ENCODE measurements at places on chromosomes 13 and 19. TPM values are rescaled to one million over a fixed set of nuclear protein-coding genes. Genes with fewer than 3 reads are reported as not detected.

- no peak overlapping the region for H3K27ac ChIP-seq
- no peaks in the 10 kb centered on the region for H3K4me1 ChIP-seq
- no peaks in the 10 kb centered on the region for H3K36me3 ChIP-seq
- H3K27me3 ChIP-seq: no peaks in the 10 kb centered on the region
- DNase-seq: no peak
- H3K4me3 ChIP-seq: no peak overlapping the region
These were observed 42.5 kb downstream of the GNG7 start for GRCh38 chr19:2659856-2660432.

- no peak overlapping the region for H3K4me3 ChIP-seq
- peak overlapping the region; percentile 5 for H3K27ac ChIP-seq
- peaks cover 31% of the 10 kb centered on the region for H3K36me3 ChIP-seq
- no peaks in the 10 kb centered on the region for H3K27me3 ChIP-seq
- DNase-seq: no peak
- peaks cover 4% of the 10 kb centered on the region for H3K4me1 ChIP-seq
These were observed 6.4 kb upstream of the RASL11A start for GRCh38 chr13:27264181-27264580.

- no peak overlapping the region for H3K4me3 ChIP-seq
- no peaks in the 10 kb centered on the region for H3K27me3 ChIP-seq
- no peaks in the 10 kb centered on the region for H3K36me3 ChIP-seq
These were observed 136.9 kb upstream of the SPRY2 start for GRCh38 chr13:80477661-80478443.

- no peaks in the 10 kb centered on the region for H3K27me3 ChIP-seq
- H3K36me3 ChIP-seq: no peaks in the 10 kb centered on the region
- H3K4me1 ChIP-seq: peaks cover 9% of the 10 kb centered on the region
- no peak overlapping the region for H3K27ac ChIP-seq
- no peak for DNase-seq
- H3K4me3 ChIP-seq: no peak overlapping the region
These were observed 155.5 kb downstream of the FLT1 start for GRCh38 chr13:28339419-28339818.

DNA sequence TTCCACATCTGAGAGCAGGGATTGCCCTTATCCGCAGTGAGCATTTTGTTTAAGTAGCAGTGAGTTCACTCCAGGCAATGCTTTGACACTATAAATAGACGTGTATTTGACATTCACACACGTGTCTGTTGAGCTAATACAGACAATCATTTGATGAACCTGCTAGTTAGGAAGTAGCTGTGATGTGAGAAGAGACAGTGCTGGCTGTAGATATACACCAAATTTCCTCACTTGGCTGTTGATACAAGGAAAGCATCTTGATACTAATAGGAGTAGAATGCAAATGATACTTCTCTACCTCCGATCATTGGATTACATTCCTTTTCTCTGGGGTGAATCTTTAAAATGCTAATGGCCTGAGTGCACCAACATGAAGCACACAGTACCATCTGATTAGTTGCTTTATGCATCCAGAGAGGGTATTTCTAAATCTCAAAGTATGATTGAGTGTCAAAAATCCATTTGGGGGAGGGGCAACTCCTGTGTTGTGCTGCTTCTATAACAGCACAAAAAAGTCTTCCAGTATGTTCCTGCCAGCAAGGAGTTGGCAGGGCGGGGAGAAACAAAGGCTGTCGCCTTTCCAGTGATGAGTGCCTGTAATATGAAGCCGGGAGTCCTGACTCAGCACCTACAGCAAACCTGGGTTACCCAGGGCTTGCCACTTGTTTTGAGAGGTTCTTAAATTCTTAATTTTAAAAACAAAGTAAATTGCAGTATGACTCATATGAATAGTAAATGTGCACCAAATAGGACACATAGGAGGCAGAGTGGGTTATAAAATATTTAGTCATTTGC is 7.0 kb downstream of the CUL4A start:
- peaks cover 23% of the 10 kb centered on the region for H3K4me1 ChIP-seq
- DNase-seq: no peak
- H3K27ac ChIP-seq: peak overlapping the region; percentile 49
- peaks cover 52% of the 10 kb centered on the region for H3K36me3 ChIP-seq
- H3K27me3 ChIP-seq: no peaks in the 10 kb centered on the region

DNA sequence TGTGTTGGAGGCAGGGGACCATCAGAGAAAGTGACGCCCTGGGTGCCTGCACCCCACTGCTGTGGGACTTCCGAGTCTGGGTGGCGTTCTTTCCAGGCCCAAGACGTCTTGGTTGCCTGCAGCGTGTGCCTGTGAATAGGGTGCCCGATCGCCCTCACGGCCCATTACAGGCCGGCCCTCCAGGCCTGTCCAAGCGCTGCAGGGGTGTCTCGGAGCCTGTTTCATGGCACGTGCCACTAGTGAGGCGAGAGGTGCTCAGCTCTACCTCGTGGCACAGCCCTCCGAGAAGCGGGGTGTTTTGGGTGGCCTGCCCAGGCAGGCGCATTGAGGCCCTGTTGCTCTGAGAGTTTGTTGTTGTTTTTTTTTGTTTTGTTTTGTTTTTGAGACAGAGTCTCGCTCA is 30.1 kb downstream of the DOT1L start:
- H3K4me3 ChIP-seq: no peak overlapping the region
- peaks cover 100% of the 10 kb centered on the region for H3K36me3 ChIP-seq
- no peaks in the 10 kb centered on the region for H3K4me1 ChIP-seq
- H3K27ac ChIP-seq: no peak overlapping the region
- DNase-seq: no peak
- no peaks in the 10 kb centered on the region for H3K27me3 ChIP-seq

DNA sequence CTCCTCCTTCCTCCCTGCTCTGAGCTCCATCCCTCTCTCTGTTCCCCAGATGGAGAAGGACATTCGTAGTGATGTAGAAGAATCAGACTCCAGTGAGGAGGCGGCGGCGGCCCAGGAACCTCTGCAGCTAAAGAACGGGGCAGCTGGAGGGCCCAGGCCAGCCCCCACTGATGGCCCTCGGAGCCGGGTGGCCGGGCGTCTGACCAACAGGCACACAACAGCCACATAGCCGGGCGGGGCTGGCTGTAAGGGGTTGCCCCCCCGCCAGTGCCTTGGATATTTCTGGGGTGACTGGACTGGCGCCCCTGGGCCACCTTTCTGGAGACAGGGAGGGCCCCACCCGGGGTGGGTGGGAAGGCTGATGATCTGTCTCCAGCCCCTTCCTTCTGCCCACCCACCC is 46.3 kb downstream of the CD320 start:
- peaks cover 63% of the 10 kb centered on the region for H3K36me3 ChIP-seq
- no peak overlapping the region for H3K27ac ChIP-seq
- no peak overlapping the region for H3K4me3 ChIP-seq

DNA sequence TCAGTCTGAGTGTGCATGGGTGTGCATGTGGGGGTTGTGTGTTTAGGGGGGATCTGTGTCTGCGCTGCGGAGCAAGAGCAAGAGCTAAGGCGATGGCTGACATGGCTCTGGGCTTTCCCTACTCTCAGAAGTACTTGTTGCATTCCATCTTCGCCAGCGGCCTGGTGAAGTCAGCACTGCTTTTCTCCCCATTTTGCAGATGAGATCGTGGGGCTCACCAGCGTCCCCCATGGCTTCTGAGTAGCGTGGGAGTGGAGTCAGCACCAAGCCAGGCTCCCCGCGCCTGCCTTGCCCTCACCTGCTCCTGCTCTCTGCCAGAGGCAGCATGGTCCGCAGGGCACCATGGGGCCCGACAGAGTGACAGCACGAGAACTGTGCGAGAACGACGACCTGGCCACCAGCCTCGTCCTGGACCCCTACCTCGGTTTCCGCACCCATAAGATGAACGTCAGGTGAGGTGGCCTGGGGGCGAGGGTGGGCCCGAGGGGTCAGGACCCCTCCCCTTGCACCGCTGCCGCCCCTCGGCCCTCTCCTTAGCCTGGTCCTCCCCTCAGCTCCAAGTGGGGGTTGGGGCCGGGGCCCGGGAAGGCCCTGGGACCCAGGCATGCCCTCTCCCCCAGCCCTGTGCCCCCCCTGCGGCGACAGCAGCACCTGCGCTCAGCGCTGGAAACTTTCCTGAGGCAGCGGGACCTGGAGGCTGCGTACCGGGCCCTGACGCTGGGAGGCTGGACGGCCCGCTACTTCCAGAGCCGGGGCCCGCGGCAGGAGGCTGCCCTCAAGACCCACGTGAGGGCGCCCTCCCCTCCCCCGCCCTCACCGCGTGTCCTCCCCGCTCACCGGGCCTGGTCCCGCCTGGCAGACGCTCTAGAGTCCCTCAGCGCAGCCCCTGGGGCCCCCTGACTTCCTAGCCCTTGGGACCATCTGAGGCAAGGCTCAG is 2.2 kb downstream of the KMT5C start:
- no peak overlapping the region for H3K27ac ChIP-seq
- H3K4me3 ChIP-seq: no peak overlapping the region
- peaks cover 3% of the 10 kb centered on the region for H3K36me3 ChIP-seq
- H3K4me1 ChIP-seq: peaks cover 18% of the 10 kb centered on the region

DNA sequence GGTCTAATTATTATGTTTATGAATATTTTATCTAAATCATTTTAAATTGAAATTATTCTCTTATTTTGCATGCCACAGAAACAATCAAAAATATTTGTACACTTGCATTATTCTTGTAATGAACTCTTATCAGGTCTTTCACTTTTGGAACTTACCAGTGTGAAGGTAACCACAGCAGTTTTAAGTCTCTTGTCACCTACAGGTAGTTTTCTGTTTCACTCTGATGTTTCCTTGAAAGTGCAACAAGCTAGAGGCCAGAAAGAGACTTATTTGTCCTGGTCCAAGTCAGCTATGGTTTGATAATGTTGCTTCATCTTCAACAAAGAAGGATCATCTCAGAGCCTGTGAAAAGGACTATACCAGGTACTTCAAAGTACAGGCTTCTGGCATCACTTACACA is 133.4 kb upstream of the NBEA start:
- DNase-seq: no peak
- H3K27ac ChIP-seq: no peak overlapping the region
- H3K36me3 ChIP-seq: no peaks in the 10 kb centered on the region
- H3K27me3 ChIP-seq: no peaks in the 10 kb centered on the region

DNA sequence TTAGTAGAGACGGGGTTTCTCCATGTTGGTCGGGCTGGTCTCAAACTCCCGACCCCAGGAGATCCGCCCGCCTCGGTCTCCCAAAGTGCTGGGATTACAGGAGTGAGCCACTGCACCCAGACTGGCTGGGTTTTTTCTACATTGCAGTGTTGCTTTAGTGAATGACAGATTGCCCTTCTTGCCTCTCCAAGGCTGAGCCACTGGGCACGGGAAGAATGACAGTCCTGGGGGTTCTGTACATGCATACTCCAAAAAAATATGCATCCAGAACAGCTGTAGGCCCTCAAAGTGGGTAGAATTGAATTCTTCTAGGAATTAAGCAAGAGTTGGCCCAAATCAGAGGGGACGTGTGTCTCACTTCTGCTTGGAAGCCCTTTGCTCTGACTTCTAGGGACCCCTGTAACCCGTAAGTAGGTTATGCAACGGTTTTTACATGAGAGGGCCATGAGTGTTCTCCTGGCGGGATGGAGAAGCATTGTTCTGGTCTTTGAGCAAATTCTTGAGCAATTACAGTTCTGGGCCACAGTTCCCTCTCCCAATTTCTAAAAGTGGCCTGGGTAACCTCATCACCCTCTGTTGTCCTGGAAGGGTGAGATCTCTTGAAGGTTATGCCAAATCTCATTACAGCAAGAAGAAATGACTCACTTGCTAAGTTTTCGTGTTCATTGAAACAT is 3.6 kb downstream of the ACTN4 start:
- peaks cover 17% of the 10 kb centered on the region for H3K36me3 ChIP-seq
- peaks cover 86% of the 10 kb centered on the region for H3K4me1 ChIP-seq
- peak overlapping the region; percentile 98 for H3K27ac ChIP-seq
- H3K4me3 ChIP-seq: peak overlapping the region; percentile 74
- no peak for DNase-seq

DNA sequence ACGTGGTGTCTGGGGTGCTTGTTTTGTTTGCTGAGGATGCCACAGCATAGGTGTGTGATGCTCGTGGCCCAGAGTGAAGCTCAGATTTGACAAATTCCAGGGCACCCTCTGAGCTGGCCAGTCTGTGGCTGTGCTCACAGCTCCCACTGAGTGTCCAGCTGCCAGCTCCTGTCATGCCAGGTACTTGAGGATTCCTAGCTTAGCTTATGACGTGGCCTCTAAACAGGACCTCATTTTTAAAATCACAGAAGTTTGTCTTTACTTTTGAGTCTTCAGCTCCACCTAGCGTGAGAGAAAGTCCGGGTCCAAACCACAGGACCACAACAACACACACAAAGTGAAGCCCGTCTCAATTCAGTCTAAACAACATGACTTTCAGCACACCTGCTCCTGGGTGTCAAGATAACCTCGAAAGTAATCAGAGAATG is 117.3 kb downstream of the RAB20 start:
- no peak for DNase-seq
- no peaks in the 10 kb centered on the region for H3K36me3 ChIP-seq
- H3K4me1 ChIP-seq: peaks cover 9% of the 10 kb centered on the region
- H3K27ac ChIP-seq: peak overlapping the region; percentile 56
- H3K4me3 ChIP-seq: no peak overlapping the region
- H3K27me3 ChIP-seq: no peaks in the 10 kb centered on the region

DNA sequence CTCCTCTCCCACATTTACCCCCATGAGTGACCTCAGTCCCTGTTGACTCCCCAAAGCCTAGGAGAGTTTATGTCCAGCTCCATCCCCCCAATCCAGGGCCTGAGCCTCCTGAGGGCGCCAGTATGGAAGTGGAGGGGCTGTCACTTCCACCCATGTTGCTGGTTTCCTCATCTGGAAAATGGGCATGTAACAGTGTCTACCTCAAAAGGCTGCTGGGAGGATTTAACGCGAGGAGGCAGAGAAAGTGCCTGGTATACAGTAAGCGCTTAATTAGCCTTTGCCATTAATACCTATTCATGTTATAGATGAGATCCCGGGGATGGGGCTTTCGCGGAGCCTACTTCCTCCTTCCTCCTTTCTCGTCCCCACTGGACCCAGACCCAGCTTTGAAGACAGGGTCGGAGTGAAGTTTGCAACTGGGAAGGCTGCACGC is 476 bp downstream of the TYK2 start:
- peaks cover 23% of the 10 kb centered on the region for H3K4me1 ChIP-seq
- no peaks in the 10 kb centered on the region for H3K27me3 ChIP-seq
- peak overlapping the region; percentile 89 for H3K4me3 ChIP-seq
- H3K36me3 ChIP-seq: no peaks in the 10 kb centered on the region
- DNase-seq: no peak

DNA sequence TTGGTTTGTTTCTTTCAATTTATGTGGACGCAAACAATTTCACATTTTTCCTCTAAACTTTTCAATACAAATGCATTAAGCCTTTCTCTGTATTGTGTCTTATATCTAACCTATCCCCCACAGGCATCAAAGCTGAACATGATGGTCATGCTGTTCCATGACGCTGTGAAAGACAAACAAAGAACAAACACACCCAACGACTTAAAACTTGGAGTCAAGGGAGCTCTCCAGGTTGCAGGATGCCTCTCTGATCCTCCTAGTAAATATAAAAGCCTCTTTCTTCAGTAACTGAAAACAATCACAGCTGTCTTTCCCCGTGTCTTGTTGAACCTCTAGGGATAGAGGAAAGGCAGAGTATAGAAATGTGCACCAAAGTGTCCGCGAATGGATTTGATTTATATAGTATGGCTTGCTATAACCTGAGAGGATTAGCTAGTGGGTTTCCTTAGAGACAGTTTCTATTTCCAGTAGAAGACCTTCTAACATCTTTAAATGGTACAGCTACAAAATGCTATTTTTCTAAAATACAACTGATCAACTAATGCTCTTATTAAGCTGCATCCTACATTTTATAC is 43.1 kb downstream of the PCDH9 start:
- H3K27ac ChIP-seq: no peak overlapping the region
- no peaks in the 10 kb centered on the region for H3K4me1 ChIP-seq
- no peaks in the 10 kb centered on the region for H3K27me3 ChIP-seq
- H3K36me3 ChIP-seq: no peaks in the 10 kb centered on the region

Gene UBE2L5
- total RNA-seq: 0.19 TPM

Gene OLFM2
- total RNA-seq: 8.9 TPM

Gene KLK4
- not detected for total RNA-seq

Gene GPC6
- 8.6 TPM for total RNA-seq

Gene DNAAF3
- total RNA-seq: 1.7 TPM

Gene PBX4
- total RNA-seq: 1.9 TPM

Gene SIRT6
- total RNA-seq: 9.0 TPM

Data from esophagus squamous epithelium (tissue), 5 donors.